ENCODE measurements at places on chromosomes 6 and 20.

DNA sequence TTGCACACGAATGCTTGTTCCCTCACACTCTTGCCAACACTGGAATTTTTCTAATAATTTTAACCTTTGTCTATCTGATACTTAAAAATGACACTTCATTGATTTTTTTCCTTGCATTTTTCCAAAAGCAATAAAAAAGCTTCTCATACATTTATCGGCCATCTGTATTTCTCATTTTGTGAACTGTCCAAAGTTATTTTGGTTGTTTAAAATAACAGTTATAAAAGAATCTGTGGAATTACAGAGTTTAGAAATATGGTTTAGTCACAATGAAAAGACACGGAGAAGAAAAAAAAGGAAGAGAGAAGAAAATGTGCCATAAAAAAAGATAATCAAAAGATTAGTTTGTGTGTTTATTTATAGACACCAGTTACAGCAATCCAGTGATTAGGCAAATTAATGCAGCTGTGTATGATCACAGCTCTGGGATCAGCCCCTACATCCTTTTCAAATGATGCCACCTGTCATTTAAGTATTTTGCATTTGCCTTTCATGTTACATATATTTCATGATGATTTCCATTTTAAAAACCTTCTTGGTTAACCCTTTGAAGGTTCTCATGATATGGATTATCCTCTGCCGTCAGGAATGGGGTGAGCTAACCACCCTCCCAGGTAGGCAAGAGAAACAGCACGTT is 171.7 kb downstream of the BACH2 start:
- no peak for DNase-seq

- no peak for DNase-seq
Measured at GRCh38 chr6:45327956-45328522, at the start of gene RUNX2. Gene RUNX2, plus strand, starts transcription at chr6:45328330. Its CDS starts 397 bp downstream, at chr6:45328727.

DNA sequence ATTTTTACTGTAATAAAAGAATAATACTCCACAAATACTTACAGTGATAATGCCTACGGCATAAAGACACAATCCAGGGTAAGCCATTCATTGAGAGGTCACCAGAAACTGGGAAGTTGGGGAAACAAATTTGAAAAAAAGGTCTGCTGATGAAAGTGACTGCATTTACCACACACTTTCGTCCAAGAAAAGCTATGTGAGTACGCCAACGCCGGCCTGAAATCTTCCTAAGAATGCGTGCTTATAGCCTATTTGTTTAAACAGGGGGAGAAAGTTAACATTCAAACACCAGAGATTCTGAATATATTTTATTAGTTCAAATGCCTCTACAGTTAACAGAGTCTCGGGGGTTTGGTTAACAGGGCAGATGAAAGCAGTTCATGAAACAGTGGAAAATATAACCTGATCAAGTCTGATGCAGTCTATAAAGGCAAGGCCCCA is 657 bp upstream of the LTV1 start:
- no peak for DNase-seq

GRCh38 chr6:148999929-149000468 is 253.2 kb downstream of the UST start:
- DNase-seq: no peak

GRCh38 chr6:11575408-11576033 is 38.0 kb downstream of the TMEM170B start:
- DNase-seq: no peak

DNA sequence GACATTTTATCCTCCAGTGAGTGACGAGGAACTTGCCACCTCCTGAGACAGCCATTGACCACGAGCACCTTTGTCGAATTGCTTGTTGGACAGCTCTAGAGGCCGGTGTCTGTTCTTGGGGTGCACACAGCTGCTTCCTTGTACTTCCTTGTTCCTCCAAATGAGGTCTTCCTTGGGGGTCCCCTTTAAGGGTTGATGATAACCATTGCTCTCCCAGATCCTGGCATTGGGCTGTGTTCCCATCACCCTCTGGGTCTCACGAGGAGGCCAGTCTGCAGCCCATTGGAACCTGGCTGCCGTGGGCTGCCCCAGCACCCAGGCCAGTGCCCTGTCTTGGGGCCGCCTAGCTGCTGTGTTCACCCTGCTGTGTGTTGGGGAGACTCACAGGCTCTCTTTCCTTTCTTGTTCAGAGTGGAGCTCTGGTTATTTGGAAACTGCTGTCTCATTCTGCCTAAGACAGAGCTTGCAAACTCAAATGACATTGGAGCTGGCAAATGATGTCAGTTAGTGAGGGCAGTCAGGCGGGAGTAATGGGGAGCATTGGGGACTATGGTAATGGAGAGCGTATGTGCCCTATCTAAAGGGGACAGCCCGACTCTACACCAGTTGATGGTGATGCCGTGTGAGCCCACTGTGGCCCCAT is 25.7 kb downstream of the PPP1R16B start:
- no peak for DNase-seq

GRCh38 chr6:56725254-56725653 is 82.6 kb upstream of the DST start:
- no peak for DNase-seq

DNA sequence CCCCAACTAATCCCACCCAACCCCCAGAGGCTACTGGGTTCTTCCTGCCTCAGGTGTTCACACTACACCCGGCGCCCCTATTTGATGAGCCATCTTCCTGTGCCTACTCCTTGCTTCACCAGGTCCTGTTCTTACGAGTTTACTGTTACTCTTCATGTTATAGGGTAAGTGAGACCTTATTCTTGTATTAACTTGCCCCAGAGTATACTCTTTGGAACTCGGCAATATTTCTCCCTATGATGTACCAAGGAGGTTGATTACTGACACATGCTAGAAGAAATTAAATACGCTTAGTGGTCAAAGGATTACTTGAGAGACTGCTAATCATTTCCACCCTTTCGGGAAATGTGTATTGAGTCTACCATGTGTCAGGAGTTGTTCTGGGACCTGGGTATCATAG is 8.9 kb downstream of the RING1 start:
- DNase-seq: no peak

All from stimulated activated CD8-positive, alpha-beta memory T cell treated with anti-CD3 and anti-CD28 coated beads, Interleukin-4, amount 100 ng/mL, for 1 hour (primary cell).